ENCODE measurements at places on chromosomes 5 and 9.

DNA sequence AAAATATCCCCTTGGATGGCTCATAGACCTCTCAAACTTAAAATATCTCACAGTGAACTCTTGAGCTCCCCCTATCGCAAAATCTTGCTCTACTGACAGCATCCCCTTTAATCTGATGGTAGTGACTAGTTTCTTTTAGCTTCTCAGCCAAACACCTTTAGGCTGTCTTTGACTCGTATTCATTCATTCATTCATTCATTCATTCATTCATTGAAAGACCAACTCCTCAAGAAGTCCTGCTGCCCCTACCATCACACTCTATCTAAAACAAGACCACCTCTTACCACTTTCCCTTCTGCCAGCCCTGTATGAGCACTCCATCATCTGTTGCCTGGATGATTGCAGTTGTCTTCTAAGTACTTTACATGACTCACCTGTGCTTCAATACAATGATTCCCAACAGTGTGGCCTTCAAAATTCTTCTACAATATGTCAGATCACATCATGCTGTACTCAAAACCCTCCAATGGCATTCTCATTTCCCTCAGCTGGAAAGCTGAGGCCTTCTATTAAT lies 46.8 kb downstream of the ITGA2 start:
- H3K36me3 ChIP-seq = peaks cover 13% of the 10 kb centered on the region
- peaks cover 71% of the 10 kb centered on the region for H3K4me1 ChIP-seq
- DNase-seq = no peak

- H3K4me3 ChIP-seq = no peak overlapping the region
- H3K36me3 ChIP-seq = no peaks in the 10 kb centered on the region
- no peak overlapping the region for H3K27ac ChIP-seq
- no peaks in the 10 kb centered on the region for H3K4me1 ChIP-seq
Observed at GRCh38 chr5:22560147-22560546, 293.0 kb downstream of the CDH12 start.

- no peak overlapping the region for H3K4me3 ChIP-seq
- no peak overlapping the region for H3K27ac ChIP-seq
- no peaks in the 10 kb centered on the region for H3K4me1 ChIP-seq
- no peak for DNase-seq
Observed at GRCh38 chr5:56302027-56302426, 68.9 kb upstream of the ANKRD55 start.

- H3K27me3 ChIP-seq = no peaks in the 10 kb centered on the region
- H3K36me3 ChIP-seq = peaks cover 4% of the 10 kb centered on the region
- H3K27ac ChIP-seq = peak overlapping the region; percentile 92
- H3K4me1 ChIP-seq = peaks cover 56% of the 10 kb centered on the region
Observed at GRCh38 chr5:143101725-143102386, 301.6 kb downstream of the NR3C1 start.

GRCh38 chr5:14039576-14039975 lies 95.1 kb upstream of the DNAH5 start:
- H3K4me1 ChIP-seq = no peaks in the 10 kb centered on the region

DNA sequence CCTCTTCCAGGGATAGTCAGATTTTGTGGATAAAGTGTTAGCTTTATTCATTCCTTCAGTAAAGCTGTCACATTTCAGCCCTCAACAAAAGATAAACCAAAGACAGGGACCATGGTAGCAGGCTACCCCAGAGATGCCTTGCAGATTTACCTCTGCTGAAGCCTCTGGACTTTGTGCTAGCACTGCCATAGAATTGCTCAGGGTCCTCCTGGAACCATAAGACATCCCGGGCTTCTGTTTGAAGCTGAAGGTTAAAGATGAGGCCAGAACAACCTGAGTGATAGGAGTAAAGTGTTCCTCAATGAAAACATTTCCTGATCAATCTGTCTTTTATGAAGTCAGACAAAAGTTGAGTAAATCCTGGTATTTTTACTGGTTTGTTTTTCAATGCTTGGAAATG lies 57.5 kb upstream of the ARL15 start:
- H3K4me3 ChIP-seq = no peak overlapping the region
- no peak for DNase-seq
- H3K27ac ChIP-seq = no peak overlapping the region
- no peaks in the 10 kb centered on the region for H3K4me1 ChIP-seq
- no peaks in the 10 kb centered on the region for H3K36me3 ChIP-seq

DNA sequence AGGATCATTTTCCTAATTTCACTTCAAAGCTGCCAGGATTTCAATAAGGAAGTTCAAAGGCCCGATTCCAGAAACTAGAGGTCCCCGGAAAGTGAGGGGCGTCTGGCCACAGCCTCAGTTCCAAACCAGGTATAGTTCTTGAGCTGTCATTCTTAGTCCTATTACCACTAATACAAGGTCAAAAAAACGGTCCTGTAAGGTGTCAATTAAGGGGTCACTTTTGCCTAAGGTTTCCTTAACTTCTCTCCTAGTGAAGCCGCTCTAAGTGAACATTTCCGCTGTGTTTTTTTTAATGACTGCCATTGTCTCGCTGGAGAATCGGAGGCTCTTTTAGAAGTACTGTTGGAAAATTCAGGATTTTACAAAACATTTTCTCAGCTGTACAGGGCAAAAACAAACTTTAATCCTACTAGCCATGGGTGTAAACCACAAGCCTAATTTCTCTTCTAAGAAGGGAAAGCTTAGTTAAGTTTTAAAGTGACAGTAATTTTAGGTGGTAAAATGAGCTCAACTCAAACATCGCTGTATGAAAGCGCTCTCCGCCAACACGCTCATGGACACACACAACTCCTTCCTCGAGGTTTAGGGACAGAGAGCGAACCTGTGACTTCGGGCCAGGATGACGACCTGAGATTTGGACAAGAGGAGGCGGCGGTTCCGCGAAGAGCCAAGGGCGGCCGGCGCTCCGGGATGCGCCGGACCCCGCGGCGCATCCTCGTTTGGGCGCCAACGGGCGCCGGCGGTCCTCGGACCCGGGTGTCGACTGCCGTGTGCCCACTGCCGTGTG lies 76.7 kb upstream of the IFNE start:
- peak overlapping the region; percentile 62 for H3K27ac ChIP-seq
- peaks cover 49% of the 10 kb centered on the region for H3K27me3 ChIP-seq
- DNase-seq = no peak
- peak overlapping the region; percentile 90 for H3K4me3 ChIP-seq

DNA sequence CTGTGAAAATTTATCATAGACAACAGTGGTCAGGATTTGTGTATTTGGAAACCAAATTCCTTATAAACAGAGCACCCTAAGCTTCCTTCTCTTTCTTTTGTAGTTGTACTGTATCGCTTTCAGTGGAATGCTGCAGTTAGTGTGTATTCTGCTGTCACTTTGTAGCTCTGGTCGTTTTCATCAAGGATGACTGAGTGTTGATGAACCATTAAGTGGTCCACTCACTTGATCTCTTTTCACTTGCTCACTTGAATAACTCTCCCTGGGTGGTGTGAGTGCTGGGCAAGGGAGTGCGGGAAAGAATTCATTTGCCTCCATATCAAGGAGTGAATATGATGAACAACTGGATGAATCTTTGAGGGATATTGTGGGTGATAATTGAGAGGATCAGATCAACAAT lies 1225.7 kb upstream of the WWC1 start:
- H3K36me3 ChIP-seq = no peaks in the 10 kb centered on the region
- no peak for DNase-seq
- H3K4me3 ChIP-seq = no peak overlapping the region
- no peak overlapping the region for H3K27ac ChIP-seq

DNA sequence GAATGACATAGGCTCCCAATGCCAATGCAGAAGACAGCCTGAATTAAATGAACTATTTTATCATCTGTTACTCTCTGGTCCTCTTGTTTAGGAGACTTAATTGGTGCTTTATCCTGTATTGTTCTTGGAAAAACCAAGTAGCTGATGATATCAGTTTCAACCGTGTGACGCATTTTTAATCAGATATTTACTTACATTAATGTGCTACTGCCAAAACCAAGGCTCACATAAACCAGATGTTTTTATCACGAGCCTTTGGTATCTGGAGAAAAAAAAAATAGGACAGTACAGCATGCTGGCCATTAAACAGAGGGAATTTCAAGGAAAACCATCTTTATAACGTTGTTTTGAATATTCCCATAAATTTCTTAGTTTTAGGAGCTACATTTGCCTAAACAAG lies 90.1 kb downstream of the ICE1 start:
- H3K4me1 ChIP-seq = no peaks in the 10 kb centered on the region
- H3K27ac ChIP-seq = no peak overlapping the region
- peaks cover 14% of the 10 kb centered on the region for H3K27me3 ChIP-seq
- H3K36me3 ChIP-seq = no peaks in the 10 kb centered on the region
- DNase-seq = no peak
- no peak overlapping the region for H3K4me3 ChIP-seq

DNA sequence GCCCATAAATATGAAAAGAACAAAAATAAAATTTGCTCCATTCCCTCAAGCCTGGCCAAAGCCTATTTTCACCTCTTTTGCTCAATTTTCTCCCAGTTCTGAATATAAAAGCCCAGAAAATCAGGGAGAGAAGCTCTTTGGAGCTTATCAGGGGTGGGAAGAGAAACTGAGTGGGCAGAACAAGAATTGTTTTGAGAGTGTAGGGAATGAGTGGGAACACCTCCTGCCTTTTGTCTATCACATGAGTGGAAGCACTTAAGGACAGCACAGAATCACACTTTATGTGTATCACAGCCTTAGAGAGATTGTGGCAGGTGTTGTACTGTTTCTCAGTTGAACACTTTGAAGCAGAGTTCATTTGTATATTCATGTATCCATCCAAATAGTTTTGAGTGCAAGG lies 139.2 kb upstream of the HMHB1 start:
- no peaks in the 10 kb centered on the region for H3K27me3 ChIP-seq
- no peak for DNase-seq
- peaks cover 2% of the 10 kb centered on the region for H3K36me3 ChIP-seq
- no peaks in the 10 kb centered on the region for H3K4me1 ChIP-seq

- no peak overlapping the region for H3K27ac ChIP-seq
Observed at GRCh38 chr9:37398464-37399025, 24.0 kb upstream of the GRHPR start.

DNA sequence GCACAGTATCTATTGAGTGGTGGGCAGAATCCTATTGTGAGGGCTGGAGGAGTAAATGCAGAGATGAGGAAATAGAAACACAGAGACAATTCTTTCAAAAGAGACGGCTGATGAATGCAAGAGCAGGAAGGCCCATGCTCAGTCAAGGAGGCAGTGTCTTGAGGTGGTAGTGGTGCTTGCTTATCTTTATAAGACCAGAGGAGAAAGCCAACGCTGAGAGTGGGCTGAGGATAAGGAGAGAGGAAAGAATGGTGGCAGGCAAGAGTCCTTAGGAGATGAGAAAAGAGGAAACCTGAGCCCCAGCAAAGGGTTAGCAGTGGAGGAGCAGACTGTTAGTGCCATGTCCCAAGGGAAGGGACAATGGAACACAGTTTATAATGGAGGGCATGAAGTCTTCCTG lies 86.0 kb downstream of the SNCAIP start:
- H3K4me1 ChIP-seq = no peaks in the 10 kb centered on the region
- DNase-seq = no peak
- no peaks in the 10 kb centered on the region for H3K36me3 ChIP-seq
- H3K27me3 ChIP-seq = peaks cover 2% of the 10 kb centered on the region
- no peak overlapping the region for H3K4me3 ChIP-seq
- no peak overlapping the region for H3K27ac ChIP-seq

- H3K4me3 ChIP-seq = no peak overlapping the region
- no peaks in the 10 kb centered on the region for H3K4me1 ChIP-seq
- no peaks in the 10 kb centered on the region for H3K36me3 ChIP-seq
Observed at GRCh38 chr5:122102825-122103224, 24.8 kb upstream of the LOX start.

- no peaks in the 10 kb centered on the region for H3K36me3 ChIP-seq
- H3K27ac ChIP-seq = no peak overlapping the region
- peaks cover 8% of the 10 kb centered on the region for H3K4me1 ChIP-seq
- H3K4me3 ChIP-seq = no peak overlapping the region
- H3K27me3 ChIP-seq = peaks cover 7% of the 10 kb centered on the region
Observed at GRCh38 chr9:33230756-33231622, 9.0 kb upstream of the SPINK4 start.

- H3K27ac ChIP-seq = peak overlapping the region; percentile 79
- no peaks in the 10 kb centered on the region for H3K27me3 ChIP-seq
- DNase-seq = no peak
- peaks cover 50% of the 10 kb centered on the region for H3K4me1 ChIP-seq
Observed at GRCh38 chr9:128065907-128066712, 1.0 kb downstream of the NAIF1 start.

GRCh38 chr9:78011049-78011448 lies 20.6 kb downstream of the GNAQ start:
- no peak overlapping the region for H3K27ac ChIP-seq
- DNase-seq = no peak
- H3K27me3 ChIP-seq = no peaks in the 10 kb centered on the region
- no peak overlapping the region for H3K4me3 ChIP-seq
- peaks cover 25% of the 10 kb centered on the region for H3K36me3 ChIP-seq

DNA sequence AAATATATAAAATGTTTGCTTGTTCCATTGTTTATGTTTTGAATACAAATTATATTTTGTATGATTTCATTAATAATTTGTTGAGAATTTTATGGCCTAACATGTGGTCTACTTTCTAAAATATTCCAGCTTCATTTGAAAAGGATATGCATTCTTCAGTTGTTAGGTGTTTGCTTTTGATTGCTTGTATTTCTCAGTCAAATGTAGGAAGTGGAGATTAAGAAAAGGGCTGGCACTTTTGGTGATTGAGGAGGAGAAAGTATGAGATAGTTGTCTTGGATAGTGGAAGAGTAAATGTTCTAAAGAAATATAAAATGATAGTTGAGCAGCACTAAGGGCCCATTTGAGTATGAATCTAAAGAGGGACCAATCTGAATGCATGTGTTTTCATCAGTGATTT lies 23.1 kb downstream of the JAK2 start:
- no peak overlapping the region for H3K27ac ChIP-seq
- no peaks in the 10 kb centered on the region for H3K27me3 ChIP-seq
- H3K4me1 ChIP-seq = peaks cover 42% of the 10 kb centered on the region
- no peak for DNase-seq
- no peak overlapping the region for H3K4me3 ChIP-seq

DNA sequence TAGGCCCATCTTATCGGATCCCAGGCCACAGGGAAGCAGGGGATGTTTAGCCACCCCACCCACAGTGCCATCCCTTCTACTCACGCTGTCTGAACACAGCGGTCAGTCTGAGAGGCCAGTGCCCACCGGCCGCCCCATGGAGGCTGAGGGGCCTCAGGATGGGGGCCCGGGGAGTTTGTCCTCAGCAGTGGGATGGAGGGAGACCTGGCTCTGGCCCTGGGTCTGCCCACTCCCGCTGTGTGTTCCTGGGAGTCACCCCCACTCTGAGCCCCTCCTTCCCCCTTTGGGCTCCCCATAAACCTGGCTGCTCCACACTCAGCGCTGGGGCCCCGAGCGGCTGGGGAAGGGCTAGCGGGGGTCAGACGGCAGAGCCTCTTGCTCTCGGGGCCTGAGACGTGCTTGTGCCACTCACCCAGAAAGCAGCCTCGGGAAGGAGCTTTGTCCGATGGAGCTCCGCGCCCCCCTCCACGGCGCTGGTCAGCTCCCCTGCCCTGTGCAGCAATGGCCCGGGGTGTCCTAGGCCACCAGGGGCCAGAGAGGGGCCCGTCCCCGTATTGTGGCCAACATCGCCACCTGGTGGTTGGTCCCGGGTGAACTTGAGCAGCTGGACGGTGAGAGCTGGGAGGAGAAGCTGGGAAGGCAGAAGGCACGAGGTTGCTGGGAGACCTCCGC lies 10.9 kb upstream of the LAMC3 start:
- no peak overlapping the region for H3K27ac ChIP-seq
- no peaks in the 10 kb centered on the region for H3K27me3 ChIP-seq
- H3K36me3 ChIP-seq = no peaks in the 10 kb centered on the region

Data from activated T-helper 1 cell treated with anti-CD3 and anti-CD28 coated beads, Interleukin-12 subunit alpha, Interleukin-12 subunit beta, Interleukin-2, Interleukin-4 antibody, amounts not matched to agents 30 ng/mL and 10 ng/mL and 1 ng/mL, durations not matched to agents 14 hours and 24 hours and 36 hours (primary cell).